ENCODE measurements at places on chromosomes 1 and 21. TPM values are rescaled to one million over a fixed set of nuclear protein-coding genes. Genes with fewer than 3 reads are reported as not detected.

DNA sequence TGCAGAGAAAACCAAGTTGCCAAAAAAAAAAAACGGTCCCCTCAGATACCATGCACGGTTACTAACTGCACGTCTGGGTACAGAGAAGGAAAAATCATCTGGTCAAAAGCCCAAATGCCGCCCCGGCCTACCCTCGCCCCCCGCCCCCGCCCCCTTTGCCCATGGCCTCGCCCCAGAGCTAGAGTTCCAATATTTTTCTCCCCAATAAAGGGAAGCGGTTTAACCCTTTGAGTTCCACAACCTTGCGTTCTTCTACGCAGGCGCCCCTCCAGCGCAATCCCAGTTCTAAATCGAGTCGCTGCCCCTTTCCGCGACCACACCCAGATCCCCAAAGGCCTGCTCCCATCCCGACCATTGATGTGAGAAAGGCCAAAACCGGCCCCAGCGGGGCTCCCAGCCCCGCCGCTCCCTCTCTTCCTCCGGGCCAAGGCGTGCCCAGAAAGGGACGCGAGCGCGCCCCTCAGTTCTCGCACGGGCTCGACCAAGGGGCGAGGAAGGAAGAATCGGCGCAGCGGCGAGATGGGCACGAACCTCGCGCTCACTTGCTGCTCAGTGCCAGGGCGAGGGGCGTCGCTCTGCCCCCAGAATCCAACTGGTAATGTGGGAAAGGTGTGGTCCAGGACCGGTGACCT, 797 bp downstream of the WDR47 start:
- H3K36me3 ChIP-seq, result no peaks in the 10 kb centered on the region
- no peak for DNase-seq
- H3K27ac ChIP-seq, result peak overlapping the region; percentile 80
- H3K4me1 ChIP-seq, result peaks cover 11% of the 10 kb centered on the region
- H3K4me3 ChIP-seq, result peak overlapping the region; percentile 91

- no peaks in the 10 kb centered on the region for H3K27me3 ChIP-seq
- H3K4me1 ChIP-seq, result no peaks in the 10 kb centered on the region
- no peak for DNase-seq
- no peak overlapping the region for H3K27ac ChIP-seq
- H3K36me3 ChIP-seq, result no peaks in the 10 kb centered on the region
- no peak overlapping the region for H3K4me3 ChIP-seq
Measured at GRCh38 chr1:56060906-56061305, 518.5 kb downstream of the PLPP3 start.

DNA sequence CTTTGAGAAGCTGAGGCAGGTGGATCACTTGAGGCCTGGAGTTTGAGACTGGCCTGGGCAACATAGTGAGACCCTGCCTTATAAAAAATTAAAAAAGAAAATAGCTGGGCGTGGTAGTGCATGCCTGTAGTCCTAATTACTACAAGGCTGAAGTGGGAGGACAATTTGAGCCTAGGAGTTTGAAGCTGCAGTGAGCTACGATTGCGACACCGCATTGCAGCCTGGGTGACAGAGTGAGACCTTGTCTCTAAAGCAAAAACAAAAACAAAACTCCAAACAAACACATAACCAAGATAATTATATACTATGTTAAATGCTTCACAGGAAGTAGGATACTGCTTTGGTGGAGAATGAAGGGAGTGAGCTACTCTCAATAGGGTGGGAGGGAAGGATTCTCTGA, 5.4 kb upstream of the PAFAH2 start:
- peaks cover 8% of the 10 kb centered on the region for H3K4me1 ChIP-seq
- H3K36me3 ChIP-seq, result no peaks in the 10 kb centered on the region

GRCh38 chr1:2514863-2515762, 11.3 kb downstream of the PANK4 start:
- H3K36me3 ChIP-seq, result peaks cover 18% of the 10 kb centered on the region
- H3K27ac ChIP-seq, result no peak overlapping the region
- DNase-seq, result no peak
- no peak overlapping the region for H3K4me3 ChIP-seq

- no peak overlapping the region for H3K4me3 ChIP-seq
- peaks cover 50% of the 10 kb centered on the region for H3K36me3 ChIP-seq
- H3K27me3 ChIP-seq, result no peaks in the 10 kb centered on the region
- H3K4me1 ChIP-seq, result no peaks in the 10 kb centered on the region
- H3K27ac ChIP-seq, result no peak overlapping the region
- DNase-seq, result no peak
Measured at GRCh38 chr21:32333953-32334673, 35.5 kb downstream of the MRAP start.

DNA sequence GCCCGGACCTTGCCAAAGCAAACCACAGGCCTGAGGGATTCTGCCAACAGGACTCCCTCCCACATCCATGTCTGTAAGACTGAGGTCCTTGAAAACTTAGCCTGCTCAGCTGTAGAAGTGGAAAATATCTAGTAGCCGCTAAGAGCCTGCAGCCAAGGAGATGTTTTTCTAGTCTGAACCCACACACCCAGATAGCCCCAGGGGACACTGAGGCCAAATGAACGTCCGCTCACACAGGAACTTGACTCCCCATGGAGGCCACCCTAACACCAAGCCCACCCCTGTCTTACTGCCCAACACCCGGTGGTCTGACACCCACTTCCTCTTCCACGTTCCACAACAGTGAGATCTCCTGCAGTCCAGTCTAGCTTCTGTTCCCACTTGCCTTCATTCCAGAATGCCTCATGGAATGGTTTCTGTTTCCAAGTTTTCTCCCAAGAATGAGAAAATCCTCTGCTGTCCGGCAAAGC, 174.8 kb downstream of the PLPP3 start:
- no peak for DNase-seq
- H3K27ac ChIP-seq, result no peak overlapping the region
- no peaks in the 10 kb centered on the region for H3K36me3 ChIP-seq
- H3K4me1 ChIP-seq, result no peaks in the 10 kb centered on the region
- no peak overlapping the region for H3K4me3 ChIP-seq
- peaks cover 2% of the 10 kb centered on the region for H3K27me3 ChIP-seq

The ZDHHC18 gene
- 94.4 TPM for total RNA-seq

GRCh38 chr21:41932191-41932575, 21.6 kb downstream of the C2CD2 start:
- H3K27me3 ChIP-seq, result peaks cover 8% of the 10 kb centered on the region
- no peaks in the 10 kb centered on the region for H3K36me3 ChIP-seq
- no peak overlapping the region for H3K4me3 ChIP-seq
- no peak for DNase-seq
- peaks cover 35% of the 10 kb centered on the region for H3K4me1 ChIP-seq
- no peak overlapping the region for H3K27ac ChIP-seq

GRCh38 chr1:114648503-114648902, 21.3 kb downstream of the DENND2C start:
- no peaks in the 10 kb centered on the region for H3K4me1 ChIP-seq
- peaks cover 5% of the 10 kb centered on the region for H3K27me3 ChIP-seq
- H3K27ac ChIP-seq, result no peak overlapping the region
- H3K36me3 ChIP-seq, result no peaks in the 10 kb centered on the region
- no peak for DNase-seq
- no peak overlapping the region for H3K4me3 ChIP-seq

The SPATA46 gene
- total RNA-seq, result not detected

- H3K4me3 ChIP-seq, result no peak overlapping the region
- H3K27ac ChIP-seq, result no peak overlapping the region
- DNase-seq, result no peak
- peaks cover 6% of the 10 kb centered on the region for H3K4me1 ChIP-seq
- H3K36me3 ChIP-seq, result peaks cover 11% of the 10 kb centered on the region
- peaks cover 9% of the 10 kb centered on the region for H3K27me3 ChIP-seq
Measured at GRCh38 chr21:44628707-44629391, 2.0 kb downstream of the KRTAP10-9 start.

DNA sequence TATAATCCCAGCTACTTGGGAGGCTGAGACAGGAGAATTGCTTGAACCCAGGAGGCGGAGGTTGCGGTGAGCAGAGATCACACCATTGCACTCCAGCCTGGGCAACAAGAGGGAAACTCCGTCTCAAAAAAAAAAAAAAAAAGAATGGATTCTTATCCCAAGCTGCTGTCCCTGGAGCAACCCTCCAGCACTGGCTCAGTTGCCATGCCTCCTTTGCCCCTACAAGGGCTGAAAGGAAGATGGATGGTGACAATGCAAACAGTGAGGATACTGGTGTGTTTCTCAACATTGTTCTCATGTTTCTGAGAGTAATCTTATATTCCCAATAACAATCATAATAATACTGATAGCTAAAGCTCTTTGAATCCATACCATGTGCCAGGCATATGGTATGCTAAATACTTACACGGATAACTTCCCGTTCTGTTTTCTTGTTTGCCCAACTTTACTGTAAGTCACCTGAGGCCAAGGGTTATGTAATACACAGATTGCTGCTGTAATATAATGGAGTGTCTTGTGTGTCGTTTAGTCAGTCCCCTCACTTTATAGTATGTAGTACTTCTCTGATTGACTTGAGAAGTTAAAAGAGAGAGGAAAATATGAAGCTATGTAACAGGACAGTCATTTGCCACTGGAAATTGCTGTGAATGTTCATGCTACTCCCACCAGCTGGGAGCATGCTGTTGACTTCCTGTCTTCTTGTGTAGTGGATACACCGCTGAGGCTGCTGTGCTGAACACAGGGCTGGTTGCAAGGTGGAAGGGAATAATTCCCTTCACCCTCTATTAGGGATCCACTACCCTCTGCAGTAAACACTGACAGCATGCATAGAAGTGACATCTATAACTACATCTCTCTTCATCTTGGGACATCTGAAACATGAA, 153.6 kb downstream of the CNIH3 start:
- DNase-seq, result no peak
- no peak overlapping the region for H3K4me3 ChIP-seq
- H3K4me1 ChIP-seq, result no peaks in the 10 kb centered on the region
- no peak overlapping the region for H3K27ac ChIP-seq
- no peaks in the 10 kb centered on the region for H3K36me3 ChIP-seq

The KLF17 gene
- total RNA-seq, result not detected

DNA sequence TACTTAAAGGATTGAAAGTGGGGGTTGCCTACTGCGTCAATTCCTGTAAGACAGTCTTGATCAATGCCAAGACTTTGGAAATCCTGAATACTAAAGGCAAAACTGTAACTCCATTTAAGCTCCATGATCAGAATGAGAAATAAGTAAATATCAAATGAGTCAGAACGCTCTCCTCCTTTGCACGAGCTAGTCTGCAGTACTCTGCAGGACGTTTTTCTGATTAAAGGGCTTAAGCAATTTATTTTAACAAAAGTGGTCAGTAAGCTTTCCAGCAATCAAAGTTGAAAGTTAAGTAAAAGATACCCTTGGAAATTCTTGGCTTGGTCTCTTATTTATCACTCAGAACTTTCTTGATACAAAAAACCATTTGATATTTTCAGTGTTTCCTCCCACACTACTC, 35.7 kb upstream of the ARHGAP29 start:
- no peak overlapping the region for H3K27ac ChIP-seq
- peaks cover 4% of the 10 kb centered on the region for H3K27me3 ChIP-seq
- no peaks in the 10 kb centered on the region for H3K4me1 ChIP-seq

Measured in activated T-helper 1 cell treated with anti-CD3 and anti-CD28 coated beads, Interleukin-12 subunit alpha, Interleukin-12 subunit beta, Interleukin-2, Interleukin-4 antibody, amounts not matched to agents 30 ng/mL and 10 ng/mL and 1 ng/mL, durations not matched to agents 14 hours and 24 hours and 36 hours (primary cell).